ENCODE measurements at places on chromosomes 2 and 18. TPM values are rescaled to one million over a fixed set of nuclear protein-coding genes. Genes with fewer than 3 reads are reported as not detected.

Gene ADCYAP1
- total RNA-seq = 0.42 TPM

Gene IFIH1
- 8.5 TPM for total RNA-seq

- DNase-seq = no peak
Observed at GRCh38 chr18:22643731-22644130, 226.0 kb upstream of the CTAGE1 start.

- DNase-seq = no peak
Observed at GRCh38 chr18:53458268-53458667, 766.2 kb downstream of the MBD2 start.

Gene FBXO15
- 0.47 TPM for total RNA-seq

DNA sequence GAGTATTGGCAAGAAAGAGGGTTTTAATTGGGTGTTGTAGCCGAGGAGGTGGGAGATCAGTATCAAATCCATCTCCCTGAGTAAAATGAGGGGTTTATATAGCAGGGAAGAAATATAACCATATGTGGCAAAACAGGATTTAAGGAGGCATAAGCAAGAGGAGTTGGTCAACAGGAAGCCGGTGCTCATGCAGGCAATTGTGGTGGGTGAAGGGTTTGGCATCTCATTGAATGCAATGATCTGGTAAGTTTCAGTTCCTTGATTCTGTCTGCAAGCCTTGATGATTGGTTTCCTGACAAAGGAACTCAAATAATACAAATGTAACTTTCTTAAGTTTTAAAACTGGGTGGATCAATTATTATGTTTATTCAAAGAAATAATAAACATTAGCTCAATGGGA lies 564.4 kb upstream of the LINC00305 start:
- no peak for DNase-seq

- no peak for DNase-seq
Observed at GRCh38 chr18:23451011-23451410, 2.1 kb upstream of the RIOK3 start.

GRCh38 chr2:27123302-27124150 lies at the start of gene ABHD1:
Gene ABHD1, plus strand, starts transcription at chr2:27123815. Its CDS starts 134 bp downstream, at chr2:27123949.
- DNase-seq = peak; percentile 74

Gene HOXD10
- not detected for total RNA-seq

- no peak for DNase-seq
Observed at GRCh38 chr2:31561823-31562222, 18.9 kb downstream of the SRD5A2 start.

GRCh38 chr18:32669549-32670165 lies 103.2 kb downstream of the KLHL14 start:
- DNase-seq = no peak
